ENCODE measurements at places on chromosomes 1 and 21. TPM values are rescaled to one million over a fixed set of nuclear protein-coding genes. Genes with fewer than 3 reads are reported as not detected.
A peak's percentile ranks its signal among the peaks of the same experiment; 100 is the strongest.

The TNFAIP8L2 gene
- not detected for total RNA-seq

The TCHH gene
- not detected for total RNA-seq

DNA sequence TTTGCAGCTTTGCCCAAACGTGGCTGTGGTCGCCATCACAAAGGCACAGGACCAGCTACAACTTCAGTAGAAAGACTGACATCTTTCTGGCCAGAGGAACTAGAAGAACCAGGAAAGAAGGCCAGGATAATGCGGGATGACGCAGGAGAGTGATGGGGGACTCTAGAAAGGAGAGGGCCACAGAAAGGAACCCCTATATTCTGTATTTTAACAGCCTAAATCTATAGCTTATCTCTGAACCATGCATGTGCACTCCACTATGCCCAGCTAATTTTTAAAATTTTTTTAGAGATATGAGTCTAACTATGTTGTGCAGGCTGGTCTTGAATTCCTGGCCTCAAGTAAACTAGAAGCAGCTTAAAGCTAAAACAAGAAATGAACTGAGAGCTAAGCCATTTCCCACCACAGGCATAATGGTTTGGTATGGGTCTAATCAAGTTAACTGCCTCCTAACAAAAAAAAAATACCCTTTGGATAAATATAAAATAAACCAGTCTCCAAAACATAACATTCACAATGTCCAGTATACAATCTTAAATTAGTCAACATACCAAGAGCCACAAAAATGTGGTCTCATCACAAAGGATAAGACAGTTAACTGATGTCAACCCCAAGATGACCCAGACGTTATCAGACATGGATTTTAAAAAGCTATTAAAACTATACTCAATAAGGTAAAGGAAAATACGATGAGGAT lies 18.0 kb downstream of the LTN1 start:
- DNase-seq, result no peak

GRCh38 chr1:81549588-81550127 lies 251.1 kb upstream of the ADGRL2 start:
- DNase-seq, result peak; percentile 38

GRCh38 chr1:40630488-40631223 lies 34.8 kb downstream of the RIMS3 start:
- DNase-seq, result no peak

- DNase-seq, result no peak
Measured at GRCh38 chr1:65150108-65150463, 2.1 kb downstream of the AK4 start.

DNA sequence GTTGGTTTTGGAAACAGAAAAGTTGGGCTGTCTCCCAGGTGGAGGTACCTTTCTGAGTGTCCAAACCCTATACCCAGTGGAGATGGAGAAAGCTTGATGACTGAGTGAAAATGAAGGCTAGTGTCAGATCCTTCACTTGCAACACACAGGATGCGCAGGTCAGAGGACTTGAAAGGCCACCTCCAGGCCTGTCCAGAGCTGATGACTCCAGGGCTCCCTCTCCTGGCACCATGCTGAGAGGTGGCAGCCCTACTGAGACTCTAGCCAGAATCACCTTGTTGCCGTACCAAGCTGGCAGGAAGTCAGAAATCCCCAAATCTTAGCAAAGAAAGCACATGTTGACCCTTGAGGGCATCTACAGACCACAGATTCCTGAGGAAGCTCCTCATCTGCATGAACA lies 16.4 kb downstream of the KNCN start:
- no peak for DNase-seq

The SPRR1A gene
- total RNA-seq, result not detected

The CROCC gene
- 15.7 TPM for total RNA-seq

DNA sequence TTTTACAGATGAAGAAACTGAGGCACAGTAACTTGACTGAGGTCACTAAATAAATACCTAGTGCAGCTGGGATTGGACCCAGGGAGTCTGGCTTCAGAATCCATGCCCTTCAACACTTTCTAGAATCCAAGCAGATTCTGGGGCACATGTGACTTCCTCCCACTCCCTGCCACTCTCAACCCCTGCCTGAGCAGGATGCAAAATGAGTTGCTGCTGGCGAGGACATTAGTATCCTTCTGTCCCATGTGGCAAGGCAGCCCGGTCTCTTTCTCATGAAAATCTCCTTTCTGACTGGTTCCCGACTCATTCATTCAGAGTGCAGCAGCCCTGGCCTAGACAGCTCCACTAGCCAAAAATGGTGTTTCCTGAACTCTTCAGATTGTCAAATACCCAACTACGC lies 28.4 kb downstream of the TNNT2 start:
- DNase-seq, result no peak

The TFAP2E gene
- not detected for total RNA-seq

DNA sequence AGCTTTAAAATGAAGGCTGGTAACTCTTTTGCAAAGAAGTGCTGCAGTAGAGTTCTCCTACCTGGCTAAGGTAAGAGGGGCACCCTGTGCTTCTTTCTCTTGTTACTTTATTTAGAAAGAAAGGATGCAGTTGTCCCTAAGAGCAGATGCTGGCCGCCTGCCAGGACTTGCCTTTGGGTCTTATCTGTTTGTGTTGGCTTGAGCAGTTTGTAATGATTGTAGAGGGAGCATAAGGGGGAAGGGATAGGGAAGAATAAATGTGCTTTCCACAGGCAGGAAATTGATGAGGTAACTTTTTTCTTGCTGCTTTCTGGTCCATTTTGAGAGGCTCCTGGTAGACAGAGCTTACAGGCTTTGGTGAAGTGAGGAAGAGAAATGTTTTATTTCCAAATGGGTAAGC lies 229.6 kb downstream of the HHAT start:
- peak; percentile 14 for DNase-seq

DNA sequence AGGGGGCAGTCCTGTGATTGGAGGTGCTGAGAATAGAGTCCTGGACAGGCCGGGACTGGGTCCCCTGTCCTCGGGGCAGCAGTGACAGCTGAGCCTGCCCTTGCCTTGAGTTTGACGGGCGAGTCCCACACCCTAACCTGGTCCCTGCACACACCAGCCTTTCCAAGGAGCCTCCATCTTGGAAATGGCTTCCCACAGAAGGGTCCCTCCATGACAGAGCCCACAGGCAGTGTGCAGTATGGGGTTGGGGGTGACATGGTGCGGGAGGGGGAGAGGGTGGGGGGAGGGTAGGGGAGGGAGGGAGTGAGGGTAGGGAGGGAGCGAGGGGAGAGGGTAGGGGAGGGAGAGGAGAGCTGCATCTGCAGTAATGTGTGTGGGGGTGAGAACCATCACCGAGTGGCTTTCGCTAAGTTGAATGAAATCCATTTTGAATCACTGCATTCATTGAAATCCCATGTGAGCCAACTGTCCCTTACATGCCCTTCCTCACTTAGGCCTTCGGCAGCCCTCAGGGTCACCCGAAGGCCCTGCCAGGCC lies 10.1 kb upstream of the TMEM52 start:
- DNase-seq, result no peak

DNA sequence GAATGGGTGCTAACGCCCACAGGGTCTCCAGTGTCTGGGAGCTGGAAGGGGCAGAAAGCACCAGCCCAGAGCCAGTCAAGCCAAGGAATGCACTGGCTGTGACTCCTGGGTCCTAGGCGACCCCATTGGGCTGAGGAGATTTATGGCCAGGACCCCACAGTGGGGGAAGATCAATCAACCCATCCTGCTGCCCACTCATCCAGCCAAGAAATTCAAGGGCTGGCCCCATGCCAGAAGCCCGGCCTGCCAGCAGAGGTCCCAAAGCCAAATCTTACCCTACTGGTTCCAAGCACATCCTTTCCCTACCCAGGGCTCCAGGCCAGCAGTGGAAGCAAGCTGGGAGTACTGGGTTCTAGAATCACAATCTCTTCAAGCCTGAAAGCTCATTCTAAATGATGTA lies 6.8 kb upstream of the PDZK1IP1 start:
- no peak for DNase-seq

DNA sequence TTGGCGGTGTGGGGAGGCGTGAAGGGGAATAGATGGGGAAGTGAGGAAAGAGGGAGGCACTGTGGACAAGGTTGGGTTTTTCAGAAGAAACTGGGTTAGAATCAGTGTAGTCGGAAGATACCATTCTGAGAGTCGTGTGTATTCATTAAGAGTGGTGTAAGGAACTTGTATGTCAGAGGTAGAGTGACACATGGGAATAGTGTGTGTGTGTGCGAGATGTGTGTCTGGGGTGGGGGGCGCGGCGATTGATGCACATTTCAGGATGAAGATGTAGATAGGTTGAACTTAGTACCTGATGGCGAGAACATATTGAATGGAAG lies 878 bp downstream of the SMG7 start:
- DNase-seq, result no peak

DNA sequence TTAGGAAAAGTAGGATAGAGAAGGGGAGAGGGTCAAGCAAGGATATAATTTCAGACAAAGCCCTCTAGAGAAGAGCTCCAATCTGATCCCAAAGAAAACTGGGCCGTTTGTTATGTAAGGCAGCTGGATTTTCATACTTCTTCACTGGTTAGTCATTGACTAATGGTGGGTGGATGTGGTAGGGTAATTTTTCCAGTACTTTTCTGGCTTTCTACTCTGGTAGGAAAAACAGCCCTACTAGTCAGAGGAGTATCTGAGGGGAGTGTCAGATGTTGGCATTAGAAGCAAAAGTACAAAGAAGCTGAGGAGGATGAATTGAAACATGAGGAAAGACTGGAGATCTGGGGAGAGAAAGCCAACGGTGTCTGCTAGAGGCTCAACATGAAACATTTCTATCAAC lies 145.3 kb downstream of the TNFSF18 start:
- DNase-seq, result peak; percentile 19

GRCh38 chr1:169094897-169095569 lies 11.5 kb upstream of the ATP1B1 start:
- DNase-seq, result no peak

DNA sequence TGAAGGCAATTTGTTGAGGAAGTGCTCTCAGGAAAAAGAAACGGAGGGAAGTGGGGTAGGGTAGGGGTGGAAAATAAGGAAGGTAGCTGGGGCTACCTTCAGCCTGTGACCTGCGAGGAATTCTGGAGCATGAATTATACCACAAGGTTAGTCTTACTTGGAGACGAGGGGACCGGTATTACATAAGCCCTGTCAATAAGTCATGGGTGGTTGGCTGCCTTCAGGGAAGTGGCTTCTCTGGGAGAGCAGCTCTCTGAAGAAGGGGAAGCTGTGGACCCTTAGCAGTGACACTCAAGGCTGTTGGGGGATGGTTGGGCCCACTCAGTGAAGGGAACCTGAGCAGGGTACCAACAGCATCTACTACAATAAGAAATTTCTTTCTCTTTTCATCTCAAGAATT lies 111.3 kb downstream of the TNFSF18 start:
- no peak for DNase-seq

The SPRR2F gene
- total RNA-seq, result not detected

DNA sequence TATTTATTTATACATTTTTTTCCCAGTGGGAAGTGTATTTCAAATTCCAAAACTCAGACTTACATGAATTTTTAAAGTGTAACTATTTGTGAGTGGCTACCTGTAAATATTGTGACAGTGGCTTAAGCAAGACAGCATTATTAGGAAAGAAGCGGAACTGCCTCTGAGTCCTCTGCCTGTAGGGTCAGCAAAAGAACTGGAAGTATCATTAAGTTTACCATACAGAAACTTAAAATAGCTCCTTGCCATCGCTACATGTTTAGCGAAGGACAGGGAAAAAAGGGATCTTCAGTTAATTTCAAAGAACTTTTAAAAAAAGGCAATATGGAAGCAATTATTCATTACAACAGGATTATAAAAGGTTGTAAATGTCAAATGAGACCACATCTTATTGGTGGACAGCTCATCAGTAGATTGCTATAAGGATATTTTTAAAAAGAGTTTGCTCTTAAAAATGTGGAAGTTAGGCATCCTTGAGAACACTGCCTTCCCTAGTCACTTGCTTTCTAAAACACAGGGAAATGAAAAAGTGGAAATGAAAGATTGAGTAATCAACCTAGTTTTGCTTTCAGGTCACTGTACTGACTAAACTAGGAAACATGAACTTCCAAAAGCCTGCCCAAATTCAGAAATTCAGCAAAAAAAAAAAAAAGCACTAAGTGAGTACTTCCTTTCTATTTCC lies 39.2 kb downstream of the NSL1 start:
- DNase-seq, result no peak

The ORC1 gene
- 13.3 TPM for total RNA-seq

DNA sequence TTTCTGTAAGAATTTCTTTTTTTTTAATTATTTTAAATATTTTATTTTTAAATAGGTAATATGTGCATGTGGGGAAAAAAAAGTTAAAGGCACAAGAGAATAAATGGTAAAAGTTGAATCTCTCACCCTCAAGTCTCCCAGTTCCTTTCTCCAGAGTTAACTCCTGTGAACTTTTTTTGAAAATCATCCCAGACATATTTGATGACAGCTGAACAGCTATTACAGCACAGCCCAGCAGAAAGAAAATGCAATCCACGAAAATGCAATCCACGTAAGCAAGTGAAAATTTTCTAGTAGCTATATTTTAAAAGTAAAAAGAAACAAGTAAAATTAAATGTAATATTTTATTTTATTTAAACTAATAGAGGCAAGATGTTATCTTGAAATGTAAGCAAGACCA lies 310.0 kb upstream of the RUNX1 start:
- DNase-seq, result no peak

DNA sequence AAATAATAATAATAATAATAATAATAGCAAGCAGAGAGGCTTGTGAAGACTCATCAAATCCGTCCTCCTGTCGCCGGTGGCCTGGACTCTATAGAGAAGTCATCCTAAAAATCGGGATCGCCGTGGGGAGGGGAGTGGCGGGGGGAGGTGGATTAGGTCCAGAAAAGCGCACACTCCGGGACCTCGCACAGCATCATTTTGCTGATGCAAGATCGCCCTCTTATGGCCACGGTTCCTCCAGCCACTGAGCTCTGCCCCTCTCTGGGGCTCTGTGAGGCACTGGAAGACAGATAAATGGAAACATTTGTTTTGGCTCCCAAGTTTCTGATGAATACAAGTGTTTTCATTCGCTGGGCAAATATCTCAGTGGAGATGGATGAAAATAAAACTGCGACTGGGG lies 612.0 kb downstream of the MATN1 start:
- no peak for DNase-seq

The LPAR3 gene
- total RNA-seq, result not detected

- DNase-seq, result peak; percentile 44
Measured at GRCh38 chr1:18882486-18882885, 19.9 kb downstream of the ALDH4A1 start.

DNA sequence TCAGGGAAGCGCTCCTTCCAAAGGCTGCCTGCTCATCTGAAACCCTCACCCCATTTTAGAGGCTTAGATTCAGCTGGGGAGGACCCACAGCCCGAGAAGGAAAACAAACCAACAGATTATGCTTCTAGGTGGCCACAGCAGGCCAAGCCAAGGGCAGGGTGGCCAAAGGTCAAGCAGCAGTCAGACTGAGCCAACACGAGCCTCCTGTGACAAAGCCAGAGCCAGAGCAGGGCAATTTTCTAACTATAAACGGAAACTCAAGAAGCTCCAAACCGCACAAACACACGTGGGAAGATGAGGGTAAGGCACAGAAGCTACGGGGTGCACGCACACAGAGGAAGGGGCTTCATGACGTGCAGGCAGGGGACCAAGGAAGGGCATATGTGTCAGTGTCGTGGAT lies 64.1 kb downstream of the PLEKHA6 start:
- no peak for DNase-seq

- no peak for DNase-seq
Measured at GRCh38 chr1:236864211-236864610, 69.1 kb downstream of the MTR start.
